B cell (primary cell): ENCODE measurements at places on chromosomes 1 and 21.
A peak's percentile ranks its signal among the peaks of the same experiment; 100 is the strongest.

GRCh38 chr1:844472-845026 lies 79.2 kb upstream of the SAMD11 start:
- peaks cover 4% of the 10 kb centered on the region for H3K36me3 ChIP-seq
- H3K27ac ChIP-seq = no peak overlapping the region
- peaks cover 5% of the 10 kb centered on the region for H3K4me1 ChIP-seq
- H3K27me3 ChIP-seq = no peaks in the 10 kb centered on the region

DNA sequence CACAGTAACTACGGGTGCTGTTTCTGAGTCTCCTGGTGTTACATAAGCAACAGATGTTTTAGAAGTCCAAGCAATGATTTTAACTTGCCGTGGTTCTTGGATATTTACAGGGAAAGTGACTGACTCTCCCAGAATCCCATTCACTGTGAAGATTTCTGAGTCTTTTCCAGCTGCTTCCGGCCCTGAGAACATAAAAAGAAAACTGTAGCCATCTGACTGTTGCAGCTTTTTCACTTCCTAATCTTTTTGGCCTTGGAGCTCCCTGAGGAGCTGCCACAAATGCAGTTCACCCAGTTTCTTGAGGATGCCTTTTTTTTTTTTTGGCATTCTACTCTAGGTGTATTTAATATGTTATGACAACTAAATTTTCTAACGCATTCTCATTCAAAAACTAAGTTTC lies 13.7 kb downstream of the CD84 start:
- DNase-seq = no peak
- H3K27me3 ChIP-seq = no peaks in the 10 kb centered on the region
- peaks cover 24% of the 10 kb centered on the region for H3K4me1 ChIP-seq
- H3K36me3 ChIP-seq = peaks cover 22% of the 10 kb centered on the region

GRCh38 chr1:5140962-5141361 lies 486.6 kb downstream of the AJAP1 start:
- H3K4me1 ChIP-seq = no peaks in the 10 kb centered on the region
- no peak overlapping the region for H3K4me3 ChIP-seq
- no peak for DNase-seq
- H3K36me3 ChIP-seq = no peaks in the 10 kb centered on the region

- no peaks in the 10 kb centered on the region for H3K4me1 ChIP-seq
- H3K27ac ChIP-seq = no peak overlapping the region
Measured at GRCh38 chr1:234148816-234149215, 224.4 kb upstream of the COA6 start.

- peaks cover 17% of the 10 kb centered on the region for H3K36me3 ChIP-seq
- no peaks in the 10 kb centered on the region for H3K27me3 ChIP-seq
- peak; percentile 67 for DNase-seq
- H3K27ac ChIP-seq = no peak overlapping the region
- H3K4me3 ChIP-seq = no peak overlapping the region
Measured at GRCh38 chr1:235767795-235768194, 98.9 kb downstream of the LYST start.

GRCh38 chr1:6472391-6472790 lies 6.4 kb upstream of the TNFRSF25 start:
- H3K4me3 ChIP-seq = no peak overlapping the region
- H3K27ac ChIP-seq = no peak overlapping the region
- H3K4me1 ChIP-seq = peaks cover 2% of the 10 kb centered on the region
- peaks cover 4% of the 10 kb centered on the region for H3K27me3 ChIP-seq

DNA sequence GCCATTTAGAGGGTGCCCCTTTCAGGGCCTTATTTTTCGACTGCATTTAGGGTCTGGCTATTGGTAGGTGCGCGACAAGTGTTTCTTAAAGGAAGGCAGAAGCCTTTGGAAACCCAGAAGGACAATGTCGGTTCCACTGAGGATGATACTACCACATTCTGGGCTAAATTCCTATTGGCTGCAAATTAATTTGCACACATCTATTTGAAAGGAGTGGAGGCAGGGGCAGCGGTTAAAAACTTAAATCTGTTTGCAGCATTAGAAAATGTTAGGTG lies 1.1 kb downstream of the PATJ start:
- H3K27me3 ChIP-seq = no peaks in the 10 kb centered on the region
- no peak overlapping the region for H3K4me3 ChIP-seq
- H3K36me3 ChIP-seq = no peaks in the 10 kb centered on the region
- H3K27ac ChIP-seq = no peak overlapping the region

DNA sequence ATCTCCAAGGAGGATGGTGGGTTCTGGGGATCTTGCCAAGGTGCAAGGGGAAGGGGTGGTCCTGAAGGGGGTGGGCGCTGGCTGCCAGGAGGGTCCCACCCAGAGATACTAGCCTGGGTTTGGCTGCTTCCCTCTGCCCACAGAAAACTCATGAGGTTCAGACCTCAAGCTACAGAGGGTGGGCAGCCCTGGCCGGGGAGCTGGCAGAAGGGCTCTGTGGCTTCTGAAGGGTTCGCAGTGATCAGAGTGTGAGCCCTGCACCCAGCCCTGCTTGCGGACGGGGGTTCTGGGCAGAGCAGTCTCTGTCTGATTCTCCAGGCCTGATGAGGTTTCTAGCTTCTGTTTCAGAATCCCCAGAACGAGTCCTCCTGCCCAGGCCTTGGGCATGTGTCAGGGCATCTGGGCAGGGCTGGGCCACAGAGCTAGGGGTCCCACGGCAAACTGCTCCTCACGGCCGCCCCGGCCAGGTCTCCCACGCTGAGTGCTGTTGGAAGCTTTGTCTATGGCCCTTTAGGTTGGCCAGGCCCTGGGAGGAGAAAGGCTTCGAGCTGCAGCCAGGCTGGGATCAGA lies 635 bp upstream of the MMEL1 start:
- H3K4me1 ChIP-seq = peaks cover 2% of the 10 kb centered on the region
- peaks cover 14% of the 10 kb centered on the region for H3K27me3 ChIP-seq
- no peak for DNase-seq
- no peak overlapping the region for H3K4me3 ChIP-seq

- H3K27ac ChIP-seq = no peak overlapping the region
- H3K27me3 ChIP-seq = no peaks in the 10 kb centered on the region
- no peaks in the 10 kb centered on the region for H3K4me1 ChIP-seq
- H3K4me3 ChIP-seq = no peak overlapping the region
Measured at GRCh38 chr1:79117376-79117775, 110.8 kb upstream of the ADGRL4 start.

DNA sequence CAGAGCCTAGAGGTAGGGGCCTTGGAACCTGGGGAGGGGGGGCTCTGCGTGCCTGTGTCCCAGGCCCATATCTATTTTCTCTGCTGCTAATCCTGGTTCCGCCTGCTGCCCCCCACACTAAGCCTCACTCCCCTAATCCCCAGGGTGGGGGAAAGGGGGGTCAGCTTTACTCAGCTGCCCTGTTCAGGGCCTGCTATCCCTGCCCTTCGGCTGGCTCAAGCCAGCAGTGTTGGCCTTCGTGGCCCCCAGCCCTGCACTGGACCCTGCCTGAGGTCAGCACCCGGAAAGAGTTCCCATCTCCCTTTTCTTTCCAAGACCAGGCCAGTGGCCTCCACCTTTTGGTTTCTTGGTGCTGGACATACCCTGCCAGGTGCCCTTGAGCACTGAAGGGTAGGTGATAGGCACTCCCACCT lies 8.4 kb downstream of the ZBTB7B start:
- DNase-seq = no peak
- no peak overlapping the region for H3K4me3 ChIP-seq
- H3K27ac ChIP-seq = peak overlapping the region; percentile 48
- H3K4me1 ChIP-seq = peaks cover 92% of the 10 kb centered on the region

DNA sequence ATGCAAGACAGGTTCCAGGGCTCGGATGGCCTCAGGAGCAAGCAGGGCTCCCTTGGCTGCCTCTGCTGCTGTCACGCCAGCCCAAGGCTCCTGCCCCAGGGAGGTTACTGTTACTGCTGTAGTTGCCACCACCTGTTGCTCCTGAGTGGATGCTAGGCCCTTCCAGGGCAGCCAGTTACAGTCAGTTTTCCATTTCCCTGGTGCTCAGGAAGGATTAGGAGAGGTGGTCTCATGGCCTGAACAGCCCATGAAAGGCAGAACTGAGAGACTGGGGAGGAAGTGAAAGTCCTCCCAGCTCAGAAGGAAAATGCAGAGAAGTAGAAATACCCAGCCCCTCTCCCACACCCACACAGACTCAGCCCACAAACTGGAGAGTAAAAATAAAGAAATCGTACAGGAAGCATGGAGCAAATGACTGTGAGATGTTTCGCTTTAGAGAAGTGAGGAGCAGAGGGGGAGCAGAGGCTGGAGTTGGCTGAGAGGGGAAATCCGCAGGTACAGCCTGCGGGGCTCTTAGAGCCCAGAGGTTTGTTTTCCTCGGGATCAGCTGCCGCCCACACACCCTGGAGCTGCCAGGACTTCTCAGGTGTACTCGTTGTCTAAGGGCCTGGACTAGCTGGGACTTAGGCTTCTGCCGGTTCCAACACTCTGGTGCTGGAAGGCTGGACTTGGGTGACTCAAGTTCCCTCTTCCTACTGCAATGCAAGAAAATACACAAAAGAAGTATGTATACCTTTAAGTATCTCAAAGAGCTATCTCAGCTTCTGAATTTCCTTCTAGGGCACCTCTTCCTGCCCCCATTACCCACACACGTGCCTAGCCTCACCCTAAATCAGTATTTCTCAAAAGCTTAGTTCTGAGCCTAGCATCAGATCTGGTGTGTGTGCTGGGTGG lies 2.3 kb downstream of the IL6R start:
- peaks cover 6% of the 10 kb centered on the region for H3K27me3 ChIP-seq
- H3K4me3 ChIP-seq = peak overlapping the region; percentile 32
- peaks cover 72% of the 10 kb centered on the region for H3K4me1 ChIP-seq
- H3K27ac ChIP-seq = peak overlapping the region; percentile 49
- H3K36me3 ChIP-seq = no peaks in the 10 kb centered on the region

DNA sequence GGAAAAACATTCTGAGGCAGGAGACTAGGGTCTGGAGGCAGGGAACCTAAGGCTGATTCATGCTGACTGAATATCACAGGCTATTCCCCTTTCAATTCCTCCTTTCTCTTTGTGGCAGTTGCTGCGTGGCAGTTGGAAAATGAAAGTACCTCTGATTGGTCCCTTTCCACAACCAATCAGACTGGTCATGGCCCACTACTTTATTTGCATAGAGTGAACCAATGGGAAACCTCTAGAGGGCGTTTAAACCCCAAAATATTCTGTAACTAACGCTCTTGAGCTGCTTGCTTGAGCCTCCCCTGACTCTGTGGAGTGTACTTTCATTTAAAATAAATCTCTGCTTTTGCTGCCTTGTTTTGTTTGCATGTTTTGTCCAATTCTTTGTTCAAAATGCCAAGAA lies 27.7 kb upstream of the VN1R5 start:
- no peak overlapping the region for H3K27ac ChIP-seq
- no peaks in the 10 kb centered on the region for H3K4me1 ChIP-seq
- H3K27me3 ChIP-seq = no peaks in the 10 kb centered on the region
- H3K4me3 ChIP-seq = no peak overlapping the region
- no peak for DNase-seq

DNA sequence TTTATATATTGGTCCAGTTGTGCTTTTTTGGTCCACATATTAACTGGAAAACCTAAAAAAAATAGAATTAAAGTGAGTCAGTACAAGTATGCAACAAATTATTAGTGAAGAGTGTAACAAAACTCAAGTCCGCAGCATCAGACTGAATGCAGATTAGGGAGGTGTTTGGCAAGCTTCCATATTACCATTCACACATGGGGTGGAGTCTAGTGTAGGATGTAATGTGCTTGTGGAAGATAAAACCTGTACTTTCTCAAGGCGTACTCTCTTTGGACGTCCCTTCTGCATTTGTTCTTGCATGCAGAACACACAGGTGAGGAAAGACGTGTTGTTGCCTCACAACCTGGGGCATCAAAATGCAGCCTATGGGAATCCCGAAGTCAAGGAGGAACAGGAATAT lies 668.7 kb downstream of the MRPL39 start:
- no peak overlapping the region for H3K4me3 ChIP-seq
- no peaks in the 10 kb centered on the region for H3K4me1 ChIP-seq
- no peaks in the 10 kb centered on the region for H3K36me3 ChIP-seq
- H3K27ac ChIP-seq = no peak overlapping the region
- no peak for DNase-seq

- no peak for DNase-seq
- no peaks in the 10 kb centered on the region for H3K27me3 ChIP-seq
- H3K4me3 ChIP-seq = no peak overlapping the region
- H3K36me3 ChIP-seq = no peaks in the 10 kb centered on the region
- H3K27ac ChIP-seq = no peak overlapping the region
Measured at GRCh38 chr1:153698923-153699714, 20.6 kb downstream of the NPR1 start.

GRCh38 chr1:10245674-10246073 lies 35.3 kb downstream of the KIF1B start:
- no peaks in the 10 kb centered on the region for H3K36me3 ChIP-seq
- no peak overlapping the region for H3K4me3 ChIP-seq
- no peak for DNase-seq

DNA sequence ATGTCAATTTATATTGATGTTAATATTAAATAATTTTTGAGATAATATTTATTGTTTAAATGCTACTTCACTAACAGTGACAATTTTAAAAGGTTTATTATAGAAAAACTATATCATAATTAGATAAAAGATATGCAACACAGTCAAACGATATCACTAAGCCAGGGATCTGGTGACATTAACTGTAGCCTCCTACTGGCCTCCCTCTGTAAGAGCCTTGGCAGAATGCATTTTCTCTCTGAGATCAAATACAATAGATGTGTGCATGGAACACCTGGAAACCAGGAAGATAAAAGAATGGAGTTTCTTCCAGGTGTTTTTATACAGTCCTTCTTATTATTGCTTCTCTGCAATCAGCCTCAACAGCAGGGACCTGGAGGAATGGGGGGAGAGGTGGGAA lies 1762.1 kb downstream of the BRINP3 start:
- no peak for DNase-seq
- no peaks in the 10 kb centered on the region for H3K4me1 ChIP-seq
- H3K4me3 ChIP-seq = no peak overlapping the region
- no peaks in the 10 kb centered on the region for H3K27me3 ChIP-seq
- H3K27ac ChIP-seq = no peak overlapping the region

DNA sequence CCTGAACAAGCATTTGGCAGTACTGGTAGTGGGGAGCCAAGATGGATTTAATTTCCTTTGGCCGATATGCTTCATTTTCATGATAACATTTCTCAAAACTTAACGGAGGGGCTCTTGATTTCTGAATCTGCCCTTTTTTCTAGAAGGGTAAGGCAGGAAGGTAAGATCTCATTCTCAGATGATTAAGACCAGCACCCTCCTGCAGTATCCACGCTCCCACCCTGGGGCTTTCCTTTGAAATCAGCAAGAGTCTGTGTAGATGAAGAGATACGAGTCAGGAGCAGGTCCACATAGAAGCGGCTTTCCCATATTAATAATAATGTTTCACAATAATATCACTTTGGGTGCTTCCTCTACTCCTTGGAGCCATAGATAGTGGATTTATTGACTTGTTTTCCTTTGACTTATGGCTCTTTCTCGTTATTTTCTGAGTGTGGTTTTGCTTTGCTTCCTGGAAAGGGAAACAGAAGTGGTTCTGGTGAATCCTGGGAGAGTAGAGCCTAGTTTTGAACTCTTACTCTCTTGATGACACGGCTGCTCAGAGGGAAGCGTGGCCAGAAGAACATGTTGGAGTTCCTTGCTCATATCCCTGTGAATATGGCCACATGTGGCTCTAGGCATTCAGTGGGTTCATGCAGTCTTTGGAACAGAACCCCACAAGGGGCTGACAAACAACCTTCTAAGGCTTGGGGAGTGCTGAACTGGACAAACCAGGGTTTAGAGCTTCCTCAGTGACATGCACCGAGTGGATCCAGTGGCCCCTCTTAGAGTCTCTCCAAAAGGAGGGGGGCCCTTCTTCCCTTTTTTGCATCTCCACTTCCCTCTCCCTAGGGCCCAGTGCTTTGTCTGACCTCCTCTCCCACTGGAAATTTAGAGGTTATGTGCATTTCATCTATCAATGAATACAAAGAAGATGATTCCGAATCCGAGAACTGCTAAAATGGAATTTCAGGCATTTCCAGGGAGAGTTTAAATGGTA lies 195.7 kb downstream of the DYRK1A start:
- no peak for DNase-seq
- H3K4me3 ChIP-seq = no peak overlapping the region
- H3K27me3 ChIP-seq = no peaks in the 10 kb centered on the region
- H3K36me3 ChIP-seq = no peaks in the 10 kb centered on the region
- H3K4me1 ChIP-seq = peaks cover 14% of the 10 kb centered on the region
- no peak overlapping the region for H3K27ac ChIP-seq
